ENCODE measurements at places on chromosomes 2 and 18. TPM values are rescaled to one million over a fixed set of nuclear protein-coding genes. Genes with fewer than 3 reads are reported as not detected.

Gene SKOR2
- not detected for total RNA-seq

Gene PLEKHM3
- total RNA-seq = 9.0 TPM

Gene TUBB8B
- total RNA-seq = not detected

Gene PAX3
- total RNA-seq = not detected

Gene POTEF
- 0.61 TPM for total RNA-seq

Gene SDC1
- total RNA-seq = 307 TPM

Gene CAPN14
- not detected for total RNA-seq
